Thoracic aorta (tissue), 2 donors: ENCODE measurements at places on chromosomes 1 and 21. TPM values are rescaled to one million over a fixed set of nuclear protein-coding genes. Genes with fewer than 3 reads are reported as not detected.

GRCh38 chr1:176693697-176694329 lies 230.8 kb downstream of the PAPPA2 start:
- H3K4me1 ChIP-seq: no peaks in the 10 kb centered on the region
- DNase-seq: no peak
- H3K27me3 ChIP-seq: no peaks in the 10 kb centered on the region
- no peak overlapping the region for H3K4me3 ChIP-seq
- H3K27ac ChIP-seq: no peak overlapping the region

DNA sequence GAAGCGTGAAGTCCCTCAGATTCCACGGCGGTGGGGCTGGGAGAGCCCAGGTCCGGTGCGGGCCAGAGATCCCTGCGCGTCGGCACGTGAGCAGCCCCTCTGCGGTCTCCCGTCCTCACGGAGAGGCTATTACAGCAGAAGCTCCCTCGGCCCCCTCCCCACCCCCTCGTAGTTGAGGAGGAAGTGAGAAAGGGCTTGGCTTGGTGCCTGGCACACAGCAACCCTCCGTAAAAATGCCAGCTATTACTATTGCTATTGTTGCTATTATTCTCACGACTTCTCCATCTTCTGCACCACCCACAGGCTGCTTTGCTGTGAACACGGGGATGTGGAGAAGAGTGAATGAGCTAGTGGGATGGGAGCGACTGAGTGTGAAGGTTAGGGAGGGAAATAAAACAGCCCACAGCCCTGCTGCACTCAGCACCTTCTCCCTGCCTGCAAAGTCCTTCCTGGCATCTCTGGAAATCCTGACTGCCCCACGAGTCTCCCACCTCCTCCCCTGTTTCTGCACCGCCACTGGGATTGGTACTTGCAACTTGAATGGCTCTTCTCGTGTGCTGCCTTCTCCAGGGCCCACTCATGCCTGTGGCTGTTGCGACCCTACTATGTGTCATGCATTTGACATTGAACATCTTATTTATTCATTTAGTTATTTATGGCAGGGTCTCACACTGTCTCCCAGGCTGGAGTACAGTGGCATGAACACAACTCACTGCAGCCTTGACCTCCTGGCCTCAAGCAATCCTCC lies 26.6 kb downstream of the ZBTB18 start:
- H3K27me3 ChIP-seq: no peaks in the 10 kb centered on the region
- H3K4me3 ChIP-seq: peak overlapping the region; percentile 44
- H3K36me3 ChIP-seq: no peaks in the 10 kb centered on the region
- H3K4me1 ChIP-seq: peaks cover 4% of the 10 kb centered on the region

DNA sequence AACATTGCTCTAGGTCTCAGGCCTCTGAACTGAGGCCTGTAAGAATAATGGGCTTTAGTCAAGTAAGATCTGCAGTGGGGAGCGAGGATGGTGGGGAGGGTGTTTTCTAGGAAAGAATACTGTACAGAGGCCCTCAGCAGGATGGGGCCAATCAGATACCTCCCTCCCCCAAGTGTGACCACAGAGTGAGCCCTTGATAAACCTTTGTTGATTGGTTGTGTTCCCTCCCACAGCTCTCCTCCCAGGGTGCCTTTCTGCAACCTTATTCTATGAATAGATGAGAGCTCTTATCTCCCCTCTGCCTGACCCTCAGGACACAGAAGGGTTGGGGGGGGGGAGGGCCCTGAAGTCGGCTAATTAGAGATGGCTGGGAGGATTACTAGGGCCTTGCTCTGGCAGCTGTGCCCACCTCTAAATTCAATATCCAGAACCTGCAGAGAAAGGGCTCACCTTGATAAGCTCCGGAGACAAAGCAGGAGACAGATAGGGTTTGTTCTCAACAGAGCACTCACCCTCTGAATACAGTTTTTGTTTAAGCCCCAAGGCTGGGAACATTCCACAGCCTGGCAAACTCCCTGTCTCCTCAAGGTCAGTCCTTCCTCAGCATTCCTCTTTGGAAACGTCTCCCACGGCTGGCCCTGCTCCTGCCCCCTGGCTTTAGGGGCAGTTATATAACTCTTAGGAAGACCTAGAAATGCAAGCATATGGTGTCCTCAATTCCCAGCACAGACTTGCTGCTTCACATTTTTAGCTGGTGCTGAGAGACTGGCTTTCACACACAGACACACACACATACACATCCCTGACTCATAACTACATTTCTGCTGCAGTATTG lies 42.9 kb downstream of the ATP1A1 start:
- no peaks in the 10 kb centered on the region for H3K36me3 ChIP-seq
- no peak overlapping the region for H3K27ac ChIP-seq
- no peak for DNase-seq
- peaks cover 16% of the 10 kb centered on the region for H3K4me1 ChIP-seq
- no peak overlapping the region for H3K4me3 ChIP-seq
- H3K27me3 ChIP-seq: no peaks in the 10 kb centered on the region

- no peaks in the 10 kb centered on the region for H3K4me1 ChIP-seq
- H3K27ac ChIP-seq: no peak overlapping the region
- no peak for DNase-seq
- no peak overlapping the region for H3K4me3 ChIP-seq
- no peaks in the 10 kb centered on the region for H3K27me3 ChIP-seq
- H3K36me3 ChIP-seq: no peaks in the 10 kb centered on the region
Measured at GRCh38 chr1:34354367-34354766, 177.7 kb downstream of the C1orf94 start.

DNA sequence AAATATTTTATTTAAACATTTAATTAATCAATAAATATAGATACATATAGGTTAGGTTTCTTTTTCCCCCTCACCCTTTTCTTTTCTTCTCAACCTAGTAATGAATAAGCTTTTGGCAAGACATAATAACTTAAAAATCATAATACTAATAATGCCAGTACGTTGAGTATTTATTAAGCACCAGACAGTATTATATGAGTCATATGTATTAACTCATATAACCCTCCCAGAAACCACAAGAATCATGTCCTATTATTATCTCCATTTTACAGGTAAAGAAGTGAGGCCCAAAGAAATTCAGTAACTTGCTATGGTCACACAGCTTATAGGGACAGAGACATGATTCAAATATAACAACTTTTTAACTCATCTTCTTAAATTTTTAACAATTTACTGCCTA lies 834.5 kb upstream of the ADGRL2 start:
- no peak overlapping the region for H3K4me3 ChIP-seq
- H3K27ac ChIP-seq: no peak overlapping the region
- H3K4me1 ChIP-seq: no peaks in the 10 kb centered on the region
- no peak for DNase-seq
- H3K27me3 ChIP-seq: no peaks in the 10 kb centered on the region

GRCh38 chr1:227885648-227886502 lies 61.9 kb downstream of the WNT9A start:
- H3K4me1 ChIP-seq: peaks cover 7% of the 10 kb centered on the region
- no peak for DNase-seq
- no peak overlapping the region for H3K27ac ChIP-seq
- H3K36me3 ChIP-seq: no peaks in the 10 kb centered on the region
- H3K27me3 ChIP-seq: no peaks in the 10 kb centered on the region

- no peaks in the 10 kb centered on the region for H3K36me3 ChIP-seq
- H3K27ac ChIP-seq: no peak overlapping the region
- no peak for DNase-seq
- H3K4me1 ChIP-seq: peaks cover 19% of the 10 kb centered on the region
- no peaks in the 10 kb centered on the region for H3K27me3 ChIP-seq
Measured at GRCh38 chr1:168617974-168618750, 41.8 kb downstream of the XCL1 start.

GRCh38 chr1:173864179-173864867 lies 3.5 kb downstream of the GAS5 start:
- H3K36me3 ChIP-seq: peaks cover 27% of the 10 kb centered on the region
- H3K4me3 ChIP-seq: no peak overlapping the region
- no peaks in the 10 kb centered on the region for H3K27me3 ChIP-seq
- peaks cover 32% of the 10 kb centered on the region for H3K4me1 ChIP-seq
- DNase-seq: no peak

DNA sequence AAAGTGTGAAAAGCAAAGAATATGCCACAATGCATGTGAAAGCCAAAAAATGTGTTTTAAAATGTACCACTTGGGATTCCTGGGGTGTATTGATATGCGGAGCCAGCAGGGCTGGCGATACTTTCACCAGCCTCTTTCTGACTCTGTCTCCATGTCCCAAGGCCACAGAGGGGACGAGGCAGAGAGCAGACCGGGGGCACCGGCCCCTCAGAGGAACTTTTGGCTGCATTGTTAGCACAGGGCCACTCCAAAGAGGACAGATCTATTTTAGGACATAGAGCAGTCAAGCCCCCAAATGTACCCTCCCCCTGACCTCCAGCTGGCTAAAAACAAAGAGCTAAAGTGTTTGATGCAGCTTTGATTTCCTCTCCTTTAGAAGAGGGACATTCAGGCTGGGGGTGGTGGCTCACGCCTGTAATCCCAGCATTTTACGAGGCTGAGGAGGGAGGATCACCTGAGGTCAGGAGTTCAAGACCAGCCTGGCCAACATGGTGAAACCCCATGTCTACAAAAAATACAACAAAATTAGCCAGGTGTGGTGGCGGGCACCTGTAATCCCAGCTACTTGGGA lies 25.6 kb upstream of the ZNF436 start:
- H3K4me1 ChIP-seq: peaks cover 17% of the 10 kb centered on the region
- no peaks in the 10 kb centered on the region for H3K27me3 ChIP-seq
- H3K27ac ChIP-seq: peak overlapping the region; percentile 41
- no peak overlapping the region for H3K4me3 ChIP-seq
- DNase-seq: no peak

DNA sequence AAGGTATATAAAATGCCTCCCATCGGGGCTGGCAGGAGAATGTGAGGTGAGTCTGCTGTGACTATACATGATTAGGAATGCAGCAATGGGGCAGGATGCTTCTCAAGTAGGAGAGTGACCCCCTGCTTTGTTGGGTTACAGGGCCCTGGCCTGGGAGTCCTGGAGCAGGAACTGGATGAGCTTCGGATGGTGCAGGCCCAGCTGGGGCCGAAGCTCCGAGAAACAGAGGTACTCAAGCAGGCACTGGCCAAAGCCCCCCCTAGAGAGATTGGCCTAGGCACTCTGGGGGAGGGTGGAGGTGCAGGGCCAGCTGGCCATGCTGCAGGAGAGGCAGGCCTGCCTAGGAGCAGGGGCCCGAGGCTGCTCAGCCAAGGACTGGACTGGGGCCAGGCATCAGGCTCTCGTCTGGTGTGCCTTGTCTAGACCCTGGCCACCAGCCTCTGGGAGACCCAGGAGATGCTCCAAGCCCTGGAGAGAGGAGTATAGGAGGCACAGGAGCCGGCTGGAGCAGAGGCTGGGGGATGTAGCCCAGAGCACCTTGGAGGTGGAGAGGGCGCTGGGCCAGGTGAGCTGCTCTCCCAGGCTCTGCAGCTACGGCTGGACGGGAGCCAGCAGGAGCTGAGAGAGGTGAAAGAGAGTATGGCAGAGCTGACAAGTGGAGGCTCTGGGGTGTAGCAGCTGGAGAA lies 32.8 kb upstream of the PKP1 start:
- H3K4me3 ChIP-seq: no peak overlapping the region
- DNase-seq: no peak
- H3K4me1 ChIP-seq: no peaks in the 10 kb centered on the region
- H3K27me3 ChIP-seq: no peaks in the 10 kb centered on the region
- H3K27ac ChIP-seq: no peak overlapping the region

GRCh38 chr1:187872550-187872949 lies 1043.8 kb downstream of the PLA2G4A start:
- H3K4me3 ChIP-seq: no peak overlapping the region
- no peak for DNase-seq
- no peaks in the 10 kb centered on the region for H3K36me3 ChIP-seq
- H3K27me3 ChIP-seq: no peaks in the 10 kb centered on the region

GRCh38 chr21:31564439-31564838 lies 95.1 kb upstream of the SOD1 start:
- H3K27me3 ChIP-seq: no peaks in the 10 kb centered on the region
- no peak overlapping the region for H3K27ac ChIP-seq
- no peak for DNase-seq
- H3K4me1 ChIP-seq: no peaks in the 10 kb centered on the region
- no peaks in the 10 kb centered on the region for H3K36me3 ChIP-seq

DNA sequence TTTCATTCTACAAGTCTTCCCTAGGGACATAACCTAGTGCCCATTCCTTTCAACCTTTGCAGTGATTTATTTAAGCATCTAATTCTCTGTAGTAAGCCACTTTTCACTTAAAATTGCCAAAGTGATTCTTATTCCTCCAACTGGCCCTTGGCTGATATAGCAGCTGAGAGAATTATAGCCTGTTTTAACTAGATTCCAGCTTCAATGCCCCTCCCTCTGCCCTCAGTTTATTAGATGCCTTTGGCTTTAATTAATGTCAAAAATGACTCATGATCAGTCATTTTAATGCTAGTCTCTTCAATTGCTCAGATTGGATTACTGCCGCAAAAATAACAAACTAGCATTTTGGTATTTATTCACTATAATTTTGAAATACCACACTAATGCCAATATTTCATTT lies 145.4 kb upstream of the KCTD3 start:
- H3K4me3 ChIP-seq: no peak overlapping the region
- H3K27ac ChIP-seq: no peak overlapping the region
- no peaks in the 10 kb centered on the region for H3K36me3 ChIP-seq
- no peak for DNase-seq
- no peaks in the 10 kb centered on the region for H3K27me3 ChIP-seq

DNA sequence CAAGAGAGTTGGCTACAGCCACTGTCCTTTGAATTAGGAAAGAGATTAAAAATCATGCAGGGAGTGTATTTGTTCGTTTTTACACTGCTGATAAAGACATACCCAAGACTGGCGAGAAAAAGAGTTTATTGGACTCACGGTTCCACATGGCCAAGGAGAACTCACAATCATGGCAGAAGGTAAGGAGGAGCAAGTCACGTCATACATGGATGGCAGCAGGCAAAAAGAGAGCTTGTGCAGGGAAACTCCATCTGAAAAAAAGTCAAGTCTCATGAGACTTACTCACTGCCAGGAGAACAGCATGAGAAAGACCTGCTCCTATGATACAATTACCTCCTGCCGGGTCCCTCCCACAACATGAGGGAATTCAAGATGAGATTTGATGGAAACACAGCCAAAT lies 1595.2 kb downstream of the KCNT2 start:
- DNase-seq: no peak
- H3K27ac ChIP-seq: no peak overlapping the region
- no peaks in the 10 kb centered on the region for H3K4me1 ChIP-seq
- H3K4me3 ChIP-seq: no peak overlapping the region
- H3K36me3 ChIP-seq: no peaks in the 10 kb centered on the region

Gene CD48
- 9.0 TPM for total RNA-seq

Gene WNT9A
- 7.9 TPM for total RNA-seq

Gene LRRC38
- total RNA-seq: not detected

Gene ZNF648
- total RNA-seq: not detected

Gene KLHDC7A
- not detected for total RNA-seq
